Pons (tissue), 1 donor: ENCODE measurements at places on chromosomes 4 and X.

DNA sequence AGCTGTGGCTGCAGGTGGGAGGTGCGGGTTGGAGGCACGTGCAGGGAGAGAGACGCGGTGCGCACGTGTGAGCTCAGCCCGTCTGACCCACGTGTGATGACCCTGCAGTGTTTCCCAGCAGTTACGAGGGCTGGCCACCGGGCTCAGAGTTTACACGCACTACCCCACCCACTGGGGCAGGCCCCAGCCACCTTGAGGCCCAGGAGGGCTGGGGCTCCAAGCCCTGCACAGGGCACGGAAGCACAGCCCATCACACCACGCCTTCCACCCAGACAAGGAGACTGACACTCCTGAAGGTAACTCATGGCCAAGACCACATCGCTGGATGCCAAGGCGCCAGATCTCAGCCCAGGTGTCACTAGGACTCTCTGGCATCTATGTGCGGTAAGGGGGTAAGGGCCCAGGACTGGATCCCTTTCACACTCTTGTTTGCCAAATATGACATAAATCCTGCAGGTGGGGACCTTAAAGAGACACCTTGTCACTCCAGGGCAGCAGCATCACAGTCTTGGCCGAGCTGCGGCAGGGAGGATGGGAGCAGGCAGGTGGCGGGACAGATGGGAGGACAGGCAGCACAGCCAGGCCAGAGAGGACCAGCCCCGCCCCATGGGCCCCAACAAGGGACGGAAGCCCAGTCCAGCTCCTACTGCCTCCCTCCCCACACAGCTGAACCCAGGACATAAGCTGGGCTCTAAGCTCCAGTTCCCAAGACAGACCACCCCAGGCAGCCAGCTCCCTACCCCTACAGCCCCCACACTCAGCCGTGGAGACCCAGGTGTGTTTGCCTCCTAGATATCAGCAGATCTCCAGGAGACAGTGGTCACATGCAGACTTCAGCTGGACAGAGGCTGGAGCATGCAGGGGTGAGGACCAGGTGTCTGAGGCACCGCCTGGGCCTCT, 56.8 kb downstream of the ZFYVE28 start:
- no peak for DNase-seq

GRCh38 chr4:70903291-70903603, 1.1 kb downstream of the MOB1B start:
- DNase-seq, result peak; percentile 38

DNA sequence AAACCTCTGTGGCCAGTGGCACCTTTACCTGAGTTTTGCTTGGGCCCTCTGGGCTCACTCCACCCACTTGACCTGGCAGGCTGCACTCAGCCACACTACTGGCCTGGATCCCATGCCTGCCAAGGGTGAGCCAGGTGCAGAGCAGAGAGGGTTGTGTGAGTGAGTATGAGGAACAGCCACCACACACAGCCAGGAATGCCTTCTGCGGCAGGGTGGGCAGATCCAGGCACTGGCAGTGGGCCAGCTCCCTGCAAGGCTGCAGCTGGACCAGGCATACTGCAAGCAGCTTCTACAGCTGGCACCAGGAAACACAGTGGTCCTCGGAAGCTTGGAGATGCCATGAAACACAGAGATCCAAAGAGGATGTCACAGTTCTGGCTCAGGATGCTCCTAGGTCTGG, 570.1 kb upstream of the ACTRT1 start:
- DNase-seq, result no peak

DNA sequence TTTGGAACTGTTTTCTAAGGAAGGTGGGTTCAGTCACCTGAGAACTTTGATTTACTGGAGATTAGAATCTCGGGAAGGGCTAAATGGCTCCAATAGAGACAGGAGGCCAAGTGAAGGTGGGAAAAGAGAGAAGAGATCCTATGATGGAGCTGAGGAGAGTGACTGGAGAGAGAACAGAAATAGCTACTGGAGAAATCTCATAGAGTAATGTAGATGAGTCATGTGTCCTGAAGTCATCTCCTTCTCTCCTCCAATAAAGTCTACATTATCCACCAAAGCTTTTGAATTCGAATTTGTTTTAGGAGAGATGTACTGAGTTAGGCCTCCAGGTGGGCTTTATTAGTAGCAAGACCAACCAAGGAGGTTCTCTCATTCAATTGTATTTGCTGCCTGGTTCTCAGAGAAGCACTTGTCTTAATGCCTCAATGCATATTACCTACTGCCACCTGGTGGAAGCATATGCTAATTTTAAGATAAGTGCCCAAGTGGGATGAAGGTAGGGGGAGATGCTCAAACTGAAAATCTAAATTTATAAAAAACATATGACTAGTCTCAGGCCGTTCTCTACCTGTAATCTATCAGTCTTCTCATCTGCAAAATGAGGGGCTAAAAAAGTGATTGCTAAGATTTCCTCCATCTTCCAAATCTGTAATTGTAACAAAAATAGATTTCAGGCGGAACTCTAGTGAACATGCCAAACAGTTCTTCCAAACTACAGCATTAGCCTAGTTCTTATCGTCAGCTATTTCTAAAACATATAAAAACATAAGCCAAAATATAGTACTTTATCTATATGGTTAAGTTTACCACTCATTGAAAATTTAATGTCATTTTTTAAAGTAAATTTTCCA, 24.4 kb downstream of the TXK start:
- DNase-seq, result peak; percentile 33

GRCh38 chr4:80931631-80932081, 98.9 kb upstream of the BMP3 start:
- DNase-seq, result no peak

GRCh38 chrX:119218198-119218597, 17.9 kb upstream of the PGRMC1 start:
- DNase-seq, result no peak
